Fibroblast of the aortic adventitia (primary cell): ENCODE measurements at places on chromosomes 6 and 20. TPM values are rescaled to one million over a fixed set of nuclear protein-coding genes. Genes with fewer than 3 reads are reported as not detected.

BIRC7 gene
- 0.09 and 0.25 TPM in 2 replicates for total RNA-seq

TENT5A gene
- 40.0 and 56.5 TPM in 2 replicates for total RNA-seq

JAG1 gene
- 39.2 and 46.7 TPM in 2 replicates for total RNA-seq

OOEP gene
- not detected in 2 replicates for total RNA-seq

HMGN3 gene
- total RNA-seq, result 42.3 and 74.4 TPM in 2 replicates

NHLRC1 gene
- total RNA-seq, result 2.1 and 3.0 TPM in 2 replicates

NOP56 gene
- total RNA-seq, result 106 and 263 TPM in 2 replicates

TSPO2 gene
- not detected in 2 replicates for total RNA-seq

XKR7 gene
- not detected in 2 replicates for total RNA-seq

ULBP2 gene
- total RNA-seq, result 2.5 and 3.3 TPM in 2 replicates

BTBD9 gene
- 21.4 and 27.6 TPM in 2 replicates for total RNA-seq

SLC2A4RG gene
- total RNA-seq, result 31.9 and 39.2 TPM in 2 replicates

MAFB gene
- total RNA-seq, result 1.5 and 42.8 TPM in 2 replicates

JPH2 gene
- total RNA-seq, result under 0.01 and 0.82 TPM in 2 replicates

LCA5 gene
- total RNA-seq, result 7.4 and 12.1 TPM in 2 replicates

FKBP5 gene
- 2.9 and 5.3 TPM in 2 replicates for total RNA-seq

GSTA3 gene
- not detected in 2 replicates for total RNA-seq

PROKR2 gene
- total RNA-seq, result not detected in 2 replicates

SLC22A2 gene
- not detected in 2 replicates for total RNA-seq

LY6G6D gene
- not detected in 2 replicates for total RNA-seq

PI3 gene
- not detected in 2 replicates for total RNA-seq

PEX7 gene
- total RNA-seq, result 5.0 and 10.6 TPM in 2 replicates

TLDC2 gene
- 0.18 TPM in 1 of 2 replicates, not detected in the other for total RNA-seq

SYTL3 gene
- 1.9 and 10.5 TPM in 2 replicates for total RNA-seq

RFX6 gene
- not detected in 2 replicates for total RNA-seq

TMEM30A gene
- 93.9 and 136 TPM in 2 replicates for total RNA-seq

HM13 gene
- 47.6 and 131 TPM in 2 replicates for total RNA-seq

LZTS3 gene
- total RNA-seq, result 3.6 and 11.6 TPM in 2 replicates
